Activated T-cell treated with anti-CD3 and anti-CD28 coated beads, Interleukin-2, amount 50 U/mL, for 72 hours (primary cell): ENCODE measurements at places on chromosomes 16 and 17. TPM values are rescaled to one million over a fixed set of nuclear protein-coding genes. Genes with fewer than 3 reads are reported as not detected.

Gene LLGL2
- 17.4 TPM for total RNA-seq

Gene CYGB
- 0.44 TPM for total RNA-seq

Gene XYLT1
- 17.1 TPM for total RNA-seq

Gene MPV17L
- 0.17 TPM for total RNA-seq

- DNase-seq: no peak
These were observed 868.8 kb downstream of the CDH11 start for GRCh38 chr16:64253096-64253495.

DNA sequence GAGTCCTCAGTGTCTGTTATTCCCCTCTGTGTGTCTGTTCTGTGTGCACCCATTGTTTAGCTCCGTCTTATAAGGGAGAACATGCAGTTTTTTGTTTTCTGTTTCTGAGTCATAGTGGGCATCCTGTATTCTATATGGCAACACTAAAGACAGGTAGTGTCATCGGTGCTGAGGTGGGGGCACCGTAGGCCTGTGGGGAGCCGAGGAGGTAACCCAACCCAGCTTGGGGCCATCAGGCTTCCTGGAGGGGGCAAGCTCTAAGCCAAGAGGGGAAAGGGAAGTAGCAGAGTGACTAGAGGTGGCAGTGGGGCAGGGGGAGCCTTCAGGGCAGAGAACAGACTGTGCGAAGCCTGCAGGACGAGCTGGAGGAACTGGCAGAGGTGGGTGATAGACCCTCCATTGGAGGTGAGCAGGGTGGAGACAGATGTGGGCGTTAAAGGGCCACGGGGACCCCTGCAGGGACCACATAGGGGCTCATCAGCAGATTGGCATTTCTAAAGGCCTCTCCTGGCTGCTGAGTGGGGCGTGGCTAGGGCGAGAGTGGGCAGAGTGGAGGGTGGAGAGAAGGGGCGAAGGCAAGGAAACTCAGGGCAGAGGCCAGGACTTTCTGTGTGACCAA lies 36.5 kb downstream of the CPNE2 start:
- DNase-seq: peak; percentile 78

DNA sequence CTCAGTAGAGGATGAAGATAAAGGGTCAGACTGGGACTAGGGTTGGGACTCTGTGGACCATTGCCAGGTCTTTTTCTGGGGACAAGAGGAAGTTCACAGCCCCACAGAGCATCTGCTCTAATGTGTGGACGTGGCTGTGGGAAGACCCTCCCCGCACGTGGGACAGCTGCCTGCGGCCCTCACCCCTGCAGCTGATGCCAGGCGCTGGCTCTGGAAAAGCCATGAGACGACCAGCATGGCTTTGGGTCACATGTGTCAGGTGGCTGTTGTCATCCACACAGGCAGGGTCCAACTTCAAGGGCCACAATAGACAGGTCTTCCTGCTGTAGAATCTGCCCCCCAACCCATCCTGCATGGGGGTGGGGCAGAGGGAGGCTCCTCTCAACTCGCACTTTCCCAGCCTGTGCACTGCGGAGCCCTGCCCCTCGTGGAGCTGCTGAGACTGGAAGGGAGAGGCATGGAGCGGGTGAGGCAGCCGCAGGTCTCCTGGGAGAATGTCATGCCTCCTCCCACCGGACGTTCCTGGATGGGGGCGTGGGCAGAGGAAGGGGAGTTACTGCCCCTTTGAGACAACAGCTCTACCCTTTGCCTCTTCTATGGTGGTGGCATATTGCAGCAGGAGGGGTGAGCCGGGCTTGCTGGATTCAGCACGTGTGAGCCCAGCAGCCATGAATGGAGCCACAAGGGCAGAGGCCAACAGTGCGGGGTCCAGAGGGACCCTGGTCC lies 53.4 kb downstream of the PIMREG start:
- DNase-seq: no peak

- no peak for DNase-seq
These were observed 20.3 kb downstream of the KATNB1 start for GRCh38 chr16:57755726-57756423.

GRCh38 chr17:12712941-12713340 lies 47.3 kb downstream of the MYOCD start:
- no peak for DNase-seq

DNA sequence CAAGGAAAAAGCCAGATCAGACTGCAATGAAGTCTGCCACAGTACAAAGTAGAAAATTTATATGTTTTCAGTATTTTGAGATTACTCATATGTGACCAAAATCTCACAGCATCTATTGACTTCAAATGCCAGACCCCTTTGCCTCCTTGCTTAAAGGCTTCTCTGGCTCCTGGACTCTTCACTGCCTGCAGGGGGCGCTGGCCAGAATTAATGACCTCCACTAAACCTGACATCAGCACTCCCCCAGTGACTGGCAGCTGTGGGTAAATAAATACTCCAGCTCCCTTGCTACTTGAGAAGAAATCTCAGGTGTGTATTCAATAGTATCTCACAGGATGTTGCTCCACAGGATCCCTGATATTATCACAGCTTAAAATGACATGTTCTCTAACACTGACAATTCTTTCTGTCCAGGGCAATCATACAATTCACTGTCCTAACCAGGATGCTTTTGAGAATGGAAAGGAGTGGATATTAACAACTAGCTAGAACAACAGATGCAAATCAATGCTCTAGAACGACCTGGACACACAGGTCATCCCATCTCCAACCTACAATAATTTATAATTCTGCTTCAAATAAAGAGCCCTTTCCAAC lies 4.0 kb downstream of the BECN1 start:
- DNase-seq: peak; percentile 73

DNA sequence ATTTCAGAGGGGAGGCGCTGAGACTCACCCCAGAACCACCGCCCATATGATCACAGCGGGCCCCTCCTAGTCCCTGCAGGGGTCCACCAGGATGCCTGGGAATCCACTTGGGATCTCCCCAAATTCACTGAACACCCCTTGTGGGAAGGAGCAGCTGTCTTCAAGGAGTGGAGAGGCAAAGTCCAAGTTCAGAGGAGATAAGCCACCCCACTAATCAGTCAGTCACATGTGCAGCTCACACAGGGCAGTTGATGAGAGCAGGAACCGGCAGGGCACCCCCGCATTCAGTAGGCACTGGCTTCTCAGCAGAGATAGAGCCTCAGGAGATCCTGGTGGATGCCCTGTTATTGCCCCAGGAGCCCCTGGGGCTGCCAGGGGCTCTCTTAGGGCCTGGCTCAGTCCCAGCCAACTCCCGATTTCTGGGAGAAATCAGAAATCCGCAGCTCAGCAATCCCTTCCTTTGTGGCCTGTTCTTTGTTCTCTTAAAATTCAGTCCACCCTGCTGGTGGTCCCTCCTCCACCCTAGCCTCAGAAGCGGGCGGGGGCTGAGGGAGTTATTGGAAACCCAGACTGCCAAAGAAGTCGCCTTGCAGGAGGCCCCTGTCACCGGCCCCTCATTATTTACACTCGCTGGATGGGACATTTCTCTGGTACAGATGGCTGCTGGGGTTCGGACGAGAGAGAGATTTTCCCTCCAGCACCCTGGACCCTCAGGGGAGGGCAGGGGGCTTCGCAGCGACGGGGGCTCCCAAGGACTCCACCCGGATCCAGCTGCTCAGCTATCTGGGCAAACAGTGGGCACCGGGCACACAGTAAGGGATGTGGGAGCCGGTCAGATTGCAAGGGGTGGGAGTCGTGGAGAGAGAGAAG lies 1.8 kb downstream of the CDC42EP4 start:
- no peak for DNase-seq
